Dermis lymphatic vessel endothelial cell (primary cell): ENCODE measurements at places on chromosomes 11 and 22. TPM values are rescaled to one million over a fixed set of nuclear protein-coding genes. Genes with fewer than 3 reads are reported as not detected.

The ALX4 gene
- total RNA-seq = not detected in 2 replicates

The MMP27 gene
- total RNA-seq = not detected in 2 replicates

The C1QTNF6 gene
- 5.1 and 8.0 TPM in 2 replicates for total RNA-seq

The SAA4 gene
- total RNA-seq = not detected in 2 replicates

The GSTT2 gene
- 0.98 TPM in 1 of 2 replicates, not detected in the other for total RNA-seq

The CPSF7 gene
- total RNA-seq = 10.8 and 12.2 TPM in 2 replicates

The SCO2 gene
- total RNA-seq = 2.0 and 2.2 TPM in 2 replicates

The P4HA3 gene
- total RNA-seq = 58.8 and 82.8 TPM in 2 replicates

The ALDH3B2 gene
- not detected in 2 replicates for total RNA-seq

The OR51I1 gene
- total RNA-seq = not detected in 2 replicates

The KRTAP5-10 gene
- not detected in 2 replicates for total RNA-seq

The SFI1 gene
- 12.0 and 15.0 TPM in 2 replicates for total RNA-seq

The MS4A3 gene
- not detected in 2 replicates for total RNA-seq

The SULT4A1 gene
- under 0.01 and 0.26 TPM in 2 replicates for total RNA-seq

The SCT gene
- total RNA-seq = not detected in 2 replicates

The SPDYC gene
- not detected in 2 replicates for total RNA-seq

The TUBA8 gene
- total RNA-seq = 0.26 and 0.33 TPM in 2 replicates

The C11orf65 gene
- under 0.01 and 0.34 TPM in 2 replicates for total RNA-seq

The KCNJ1 gene
- 0.11 TPM in 1 of 2 replicates, not detected in the other for total RNA-seq

The LRRN4CL gene
- total RNA-seq = 0.43 and 0.60 TPM in 2 replicates

The DGCR2 gene
- total RNA-seq = 34.6 and 37.6 TPM in 2 replicates

The HEPN1 gene
- total RNA-seq = not detected in 2 replicates

The MUC5AC gene
- not detected in 2 replicates for total RNA-seq

The PHF5A gene
- total RNA-seq = 62.3 and 70.6 TPM in 2 replicates
